ENCODE measurements at places on chromosomes 6 and 20.

GRCh38 chr6:4790158-4790899 is 14.1 kb downstream of the CDYL start:
- DNase-seq = no peak

DNA sequence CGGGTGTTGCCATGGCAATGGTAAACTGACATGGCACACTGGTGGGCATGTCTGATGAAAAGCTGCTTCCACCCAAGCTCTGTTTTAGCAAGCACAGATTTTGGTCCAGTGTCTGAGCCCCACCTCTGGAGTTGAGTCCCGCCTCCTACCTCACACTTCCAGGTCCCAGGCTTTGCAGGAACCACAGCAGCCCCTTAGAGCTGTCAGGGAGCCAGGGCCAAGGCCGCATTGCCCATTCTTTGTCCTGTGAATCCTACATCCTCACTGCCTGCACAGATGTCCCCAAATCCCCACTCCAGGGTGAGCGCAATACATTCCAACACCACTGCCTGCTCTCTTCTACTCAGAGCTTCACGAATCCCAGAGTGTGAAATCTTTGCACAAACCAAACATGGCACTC is 292.2 kb downstream of the PREX1 start:
- no peak for DNase-seq

GRCh38 chr6:167683028-167683862 is 143.5 kb upstream of the AFDN start:
- DNase-seq = no peak

DNA sequence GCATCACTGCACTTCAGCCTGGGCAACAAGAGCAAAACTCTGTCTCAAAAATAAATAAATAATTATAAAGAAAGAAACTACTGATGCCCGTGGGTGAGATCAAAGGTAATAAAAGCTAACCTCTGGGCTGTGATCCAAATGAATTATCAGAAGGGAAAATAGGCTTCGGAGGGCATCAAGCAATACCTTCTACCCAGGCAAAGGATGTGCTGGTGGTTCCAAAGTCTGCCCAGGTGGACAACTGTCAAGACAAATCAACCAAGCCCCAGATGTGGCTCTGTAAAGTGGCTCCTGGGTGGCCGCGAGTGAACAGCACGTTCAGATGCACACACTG is 95.6 kb downstream of the SCML4 start:
- no peak for DNase-seq

DNA sequence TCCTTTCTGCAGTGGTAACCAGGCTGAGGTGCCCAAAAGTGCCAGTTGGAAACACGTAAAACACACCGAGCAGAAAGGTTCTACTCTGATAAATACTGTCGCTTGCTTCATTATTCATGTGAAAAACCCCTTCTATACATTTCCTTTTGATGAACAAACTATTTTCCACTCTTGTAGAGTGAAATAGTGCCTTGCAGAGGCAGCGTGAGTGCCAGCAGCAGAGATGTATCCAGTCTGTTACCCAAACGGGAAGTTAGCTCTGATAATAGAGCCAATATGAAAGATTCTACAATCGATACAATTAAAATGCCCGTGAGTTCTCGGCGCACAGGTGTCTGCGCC is 1.5 kb downstream of the ZBTB46 start:
- DNase-seq = no peak

DNA sequence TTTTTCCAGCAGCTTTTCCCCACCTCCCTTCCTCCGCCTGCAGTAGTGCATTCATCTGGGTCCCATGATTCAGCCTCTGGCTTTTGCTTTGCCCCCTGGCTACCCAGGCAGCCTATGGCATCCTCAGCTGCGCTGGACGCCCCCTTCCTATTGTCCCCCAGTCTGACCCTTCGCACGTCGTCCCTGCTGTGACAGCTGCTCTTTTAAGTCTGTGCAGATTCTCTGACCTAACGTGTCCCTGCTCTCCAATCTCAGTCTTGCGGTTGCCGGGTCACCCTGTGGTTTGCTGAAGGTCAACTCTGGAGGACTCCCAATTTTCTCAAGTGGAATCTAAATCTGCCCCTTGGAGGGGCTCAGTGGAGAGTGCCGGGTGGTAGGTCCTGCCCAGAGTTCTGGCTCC is 294.3 kb downstream of the CDC5L start:
- no peak for DNase-seq

GRCh38 chr6:152423216-152424103 is 213.7 kb downstream of the SYNE1 start:
- DNase-seq = no peak

GRCh38 chr6:119581220-119581619 is 231.7 kb upstream of the MAN1A1 start:
- DNase-seq = no peak

- DNase-seq = no peak
Measured at GRCh38 chr6:26330859-26331217, 34.2 kb upstream of the BTN3A2 start.

DNA sequence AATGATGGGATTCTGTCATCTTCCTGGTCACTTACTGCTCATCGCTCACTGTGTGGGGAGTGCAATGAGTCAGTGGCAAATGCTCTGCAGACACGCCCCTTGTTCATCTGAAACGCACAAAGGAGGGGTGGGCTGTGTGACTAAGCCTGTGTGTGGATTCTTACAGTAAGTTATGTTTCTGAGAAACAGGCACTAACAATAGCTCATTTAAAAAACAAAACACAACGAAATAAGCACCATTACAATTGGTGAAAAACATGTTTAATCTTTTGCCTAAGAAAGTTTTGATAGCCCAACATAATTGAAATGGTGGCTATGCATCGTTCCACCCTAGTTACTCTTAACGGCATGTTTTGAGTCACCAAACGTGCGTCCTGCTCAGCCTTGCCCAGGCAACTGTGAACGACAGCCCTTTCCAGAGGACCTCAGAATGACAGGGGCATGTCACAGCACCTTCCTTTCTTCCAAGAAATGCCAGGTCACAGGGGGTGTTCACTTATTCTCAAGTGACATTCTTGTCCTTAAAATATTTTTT is 118.4 kb upstream of the SGK1 start:
- DNase-seq = peak; percentile 78

GRCh38 chr6:142605922-142606485 is 304.2 kb downstream of the ADGRG6 start:
- no peak for DNase-seq

DNA sequence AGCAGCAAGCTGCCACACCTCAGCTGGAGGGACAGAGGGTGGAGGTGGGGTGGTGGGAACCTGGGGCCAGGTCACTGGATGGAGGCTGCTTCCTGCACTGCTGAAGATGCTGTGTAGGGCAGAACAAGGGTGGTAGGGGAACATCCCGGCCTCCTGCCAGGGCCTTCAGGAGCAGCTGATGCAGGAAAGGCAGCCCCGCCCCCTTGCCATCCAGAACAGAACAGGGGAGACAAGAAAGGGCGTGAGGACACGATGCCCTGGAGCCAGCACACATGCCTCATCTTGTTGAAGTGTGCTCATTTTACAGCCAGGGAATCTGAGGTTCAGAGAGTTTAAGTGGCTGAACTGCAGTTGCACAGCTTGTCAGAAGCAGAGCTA is 43.1 kb upstream of the PHACTR3 start:
- no peak for DNase-seq

Measured in stimulated activated CD4-positive, alpha-beta T cell treated with anti-CD3 and anti-CD28 coated beads, Interleukin-2, amount 100 ng/mL, for 4 hours (primary cell).